SK-N-SH (cell line): ENCODE measurements at places on chromosomes 4 and X. TPM values are rescaled to one million over a fixed set of nuclear protein-coding genes. Genes with fewer than 3 reads are reported as not detected.

GRCh38 chrX:70013466-70014381, 36.0 kb downstream of the AWAT2 start:
- no peak overlapping the region for H3K4me3 ChIP-seq
- peaks cover 14% of the 10 kb centered on the region; the same call in 1 of the 2 replicates for H3K27me3 ChIP-seq
- H3K27ac ChIP-seq, result no peak overlapping the region
- no peaks in the 10 kb centered on the region for H3K4me1 ChIP-seq

GRCh38 chr4:46444318-46445000, 54.5 kb upstream of the GABRA2 start:
- no peaks in the 10 kb centered on the region for H3K27me3 ChIP-seq
- no peak overlapping the region for H3K4me3 ChIP-seq
- H3K27ac ChIP-seq, result no peak overlapping the region
- no peaks in the 10 kb centered on the region for H3K4me1 ChIP-seq
- no peaks in the 10 kb centered on the region for H3K36me3 ChIP-seq

The ARX gene
- polyA plus RNA-seq, result not detected in 2 replicates

DNA sequence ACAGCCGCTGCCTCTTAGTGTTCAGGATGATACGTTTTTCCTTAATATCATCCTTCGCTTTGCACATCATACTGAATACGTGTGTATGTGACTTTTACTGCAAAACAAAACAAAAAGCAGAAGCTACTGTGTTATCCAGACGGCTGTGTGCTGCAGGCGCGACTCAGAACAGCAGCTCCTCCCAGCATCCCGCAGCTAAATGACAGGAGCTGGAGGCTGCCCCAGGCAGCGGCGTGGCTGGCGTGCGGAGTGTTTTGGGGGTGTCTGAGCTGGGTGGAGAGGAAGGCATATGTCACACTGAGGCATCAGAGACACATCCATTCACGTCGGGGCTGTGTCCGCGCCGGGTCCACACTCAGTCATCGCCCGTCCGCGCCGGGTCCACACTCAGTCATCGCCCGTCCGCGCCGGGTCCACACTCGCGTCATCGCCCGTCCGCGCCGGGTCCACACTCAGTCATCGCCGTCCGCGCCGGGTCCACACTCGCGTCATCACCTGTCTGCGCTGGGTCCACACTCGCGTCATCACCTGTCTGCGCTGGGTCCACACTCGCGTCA, 16.6 kb downstream of the PCGF3 start:
- H3K36me3 ChIP-seq, result no peaks in the 10 kb centered on the region; the same call in 1 of the 2 replicates
- H3K4me3 ChIP-seq, result no peak overlapping the region
- H3K27ac ChIP-seq, result no peak overlapping the region
- DNase-seq, result no peak
- no peaks in the 10 kb centered on the region for H3K4me1 ChIP-seq

The THAP6 gene
- 6.9 and 9.6 TPM in 2 replicates for polyA plus RNA-seq

The MAGEA11 gene
- 0.03 and 0.06 TPM in 2 replicates for polyA plus RNA-seq

- no peak overlapping the region for H3K27ac ChIP-seq
- no peaks in the 10 kb centered on the region for H3K4me1 ChIP-seq
Observed at GRCh38 chr4:174716986-174717770, 111.9 kb downstream of the GLRA3 start.

- 0 out of 2 replicates have a peak overlapping the region, but pooled peaks have one; percentile 20 for H3K27ac ChIP-seq
- no peaks in the 10 kb centered on the region for H3K36me3 ChIP-seq
- H3K4me1 ChIP-seq, result no peaks in the 10 kb centered on the region
- H3K4me3 ChIP-seq, result peak overlapping the region; percentile 63
Observed at GRCh38 chrX:154486052-154486395, 391 bp downstream of the UBL4A start.

- no peaks in the 10 kb centered on the region for H3K36me3 ChIP-seq
- no peaks in the 10 kb centered on the region; the same call in 1 of the 2 replicates for H3K27me3 ChIP-seq
- DNase-seq, result no peak
- no peak overlapping the region for H3K27ac ChIP-seq
Observed at GRCh38 chr4:108531461-108531860, 88.9 kb upstream of the RPL34 start.

The EDNRA gene
- 1.2 and 2.0 TPM in 2 replicates for polyA plus RNA-seq

GRCh38 chrX:120463241-120463640, 5.9 kb downstream of the LAMP2 start:
- no peaks in the 10 kb centered on the region for H3K36me3 ChIP-seq
- no peak for DNase-seq
- H3K27me3 ChIP-seq, result no peaks in the 10 kb centered on the region
- H3K27ac ChIP-seq, result no peak overlapping the region
- H3K4me3 ChIP-seq, result no peak overlapping the region

The CLIC2 gene
- 0.03 and 0.16 TPM in 2 replicates for polyA plus RNA-seq

DNA sequence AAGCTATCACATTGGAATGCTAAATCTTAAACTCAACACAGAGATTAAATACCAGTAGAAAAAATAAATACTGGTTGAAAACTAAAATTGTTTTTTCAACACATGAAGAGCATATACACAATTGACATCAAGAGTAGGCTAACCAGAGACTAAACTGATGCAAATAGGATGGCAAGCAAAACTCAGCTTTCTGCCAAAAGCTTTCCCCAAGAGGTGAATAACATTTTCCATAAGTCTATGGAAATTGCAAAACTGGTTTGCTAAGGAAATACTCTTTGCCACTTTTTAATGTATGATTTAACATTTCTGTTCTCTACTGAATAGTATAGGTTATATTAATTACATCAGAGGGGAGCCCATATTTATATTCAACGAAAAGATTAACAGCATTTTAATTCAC, 23.8 kb downstream of the IQCM start:
- H3K4me1 ChIP-seq, result no peaks in the 10 kb centered on the region
- no peak overlapping the region for H3K4me3 ChIP-seq
- H3K27me3 ChIP-seq, result no peaks in the 10 kb centered on the region; the same call in 1 of the 2 replicates
- DNase-seq, result no peak
- H3K36me3 ChIP-seq, result no peaks in the 10 kb centered on the region
- H3K27ac ChIP-seq, result no peak overlapping the region
